ENCODE measurements at places on chromosomes 2 and 18.

- DNase-seq, result no peak
These were observed 78.8 kb downstream of the VWC2L start for GRCh38 chr2:214489702-214490101.

- no peak for DNase-seq
These were observed 244.9 kb upstream of the CXCR4 start for GRCh38 chr2:136362676-136363390.

DNA sequence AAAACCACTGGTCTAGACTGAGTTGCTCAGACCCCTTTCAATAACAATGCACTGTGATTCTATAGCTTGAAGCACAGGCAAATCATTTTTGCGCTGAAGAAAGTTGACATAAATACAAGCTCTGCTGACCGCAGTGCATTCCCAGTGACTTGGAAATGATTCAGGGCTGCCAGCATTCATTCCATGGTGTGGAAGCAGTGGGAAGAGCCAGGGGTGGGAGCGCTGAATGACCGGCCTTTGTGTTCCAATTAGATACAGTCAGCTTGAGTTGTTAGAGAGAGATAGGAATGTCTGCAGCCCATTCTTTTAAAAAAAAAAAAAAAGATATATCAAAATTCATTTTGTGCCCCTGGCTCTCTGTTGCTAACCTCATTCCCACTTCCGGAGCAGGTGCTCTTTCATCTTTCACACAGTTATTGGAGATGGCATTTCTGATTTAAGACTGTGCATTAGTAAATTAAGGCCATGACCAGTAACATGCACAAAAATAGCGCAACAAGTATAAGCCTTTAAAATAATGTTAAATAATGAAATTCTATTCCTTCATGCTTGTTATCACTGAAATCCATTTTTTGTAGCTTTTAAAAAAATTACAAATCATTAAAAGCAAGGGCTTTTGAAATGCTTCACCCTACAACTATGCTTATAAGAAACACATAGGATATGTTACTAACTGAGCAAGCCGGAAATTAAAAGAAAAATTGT is 59.4 kb upstream of the CTLA4 start:
- no peak for DNase-seq

GRCh38 chr2:16393500-16394071 is 272.0 kb downstream of the CYRIA start:
- DNase-seq, result no peak

DNA sequence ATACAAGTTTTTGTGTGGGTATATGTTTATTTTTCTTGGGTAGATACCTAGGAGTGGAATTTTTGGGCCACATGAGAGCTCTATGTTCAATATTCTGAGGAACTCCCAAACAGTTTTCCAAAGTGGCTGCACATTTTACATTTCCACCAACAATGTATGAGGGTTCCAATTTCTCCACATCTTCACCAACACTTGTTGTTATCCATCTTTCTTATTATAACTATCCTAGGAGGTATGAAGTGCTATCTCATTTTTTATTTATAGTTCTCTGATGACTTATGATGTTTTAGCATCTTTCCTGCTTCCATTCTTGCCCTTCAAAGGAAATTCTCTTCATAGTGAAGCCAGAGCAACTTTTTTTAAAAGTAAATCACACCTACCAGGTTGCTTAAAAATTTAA is 8.7 kb downstream of the PGAP1 start:
- DNase-seq, result no peak

DNA sequence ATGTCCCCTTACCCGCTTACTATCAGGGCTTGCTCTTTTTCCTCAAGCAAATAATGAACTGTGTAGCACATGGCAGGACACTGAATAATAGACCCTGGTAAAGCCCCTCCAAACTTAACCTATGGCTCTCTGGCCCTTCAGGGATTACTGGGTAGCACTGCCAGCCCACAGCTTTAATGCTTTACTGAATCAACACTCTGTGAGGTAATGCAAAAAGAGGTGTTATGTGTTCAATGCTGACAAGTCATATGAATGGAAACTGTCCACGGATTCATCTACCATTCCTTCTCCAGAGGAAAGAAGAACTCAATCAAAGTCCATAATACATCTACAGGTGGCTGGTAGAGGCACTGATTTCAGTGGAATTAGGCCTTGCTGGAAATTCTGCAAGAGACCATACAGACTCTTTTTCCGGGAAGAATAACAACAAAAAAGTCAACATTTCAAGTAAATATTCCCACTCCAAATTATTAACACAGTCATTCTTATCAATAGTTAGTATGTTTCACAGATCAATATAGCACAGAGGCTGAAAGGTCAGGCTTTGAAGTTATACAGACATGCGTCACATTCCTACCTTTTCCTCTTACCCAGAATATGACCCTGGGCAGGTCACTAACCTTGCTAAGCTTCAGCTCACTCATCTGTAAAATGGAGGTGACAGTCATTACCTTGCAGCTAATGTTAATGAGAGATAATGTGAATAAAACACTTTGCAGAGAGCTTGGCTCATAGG is 13.8 kb upstream of the MYOM1 start:
- DNase-seq, result no peak

DNA sequence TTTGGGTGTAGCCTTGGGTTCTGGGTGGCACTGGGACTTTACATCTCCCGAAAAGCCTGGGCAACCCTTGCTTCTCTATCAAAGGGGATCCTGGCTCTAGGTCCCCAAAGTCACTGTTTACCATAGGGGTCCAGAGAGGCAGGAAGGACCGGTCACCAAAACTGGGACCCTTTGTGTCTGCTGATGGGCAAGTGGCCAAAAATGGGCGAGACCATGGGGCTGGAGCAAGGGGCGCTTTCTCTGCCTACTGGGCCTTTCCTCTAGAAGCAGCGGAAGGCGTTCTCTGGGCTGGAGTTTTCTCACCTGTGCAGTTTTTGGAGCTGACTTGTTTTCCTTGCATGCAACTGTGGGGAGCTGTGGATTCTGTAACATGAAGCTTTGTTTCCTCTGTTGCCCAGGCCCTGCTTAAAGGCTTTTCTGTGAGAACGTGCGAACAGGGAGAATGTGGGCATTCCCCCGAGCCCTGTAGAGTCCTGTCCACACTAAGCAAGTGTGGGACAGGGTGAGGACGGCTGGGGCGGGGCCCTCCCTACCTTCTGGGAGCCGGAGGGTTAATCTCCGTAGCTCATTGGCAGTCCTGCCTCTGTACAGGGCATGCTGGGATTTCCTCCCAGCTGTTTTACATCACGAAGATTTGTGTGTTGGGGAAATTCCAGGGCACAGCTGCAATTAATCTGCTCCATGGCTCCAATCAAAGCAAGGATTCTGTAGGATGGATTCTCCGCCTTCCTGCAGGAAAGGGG is 50.2 kb downstream of the TGOLN2 start:
- no peak for DNase-seq

DNA sequence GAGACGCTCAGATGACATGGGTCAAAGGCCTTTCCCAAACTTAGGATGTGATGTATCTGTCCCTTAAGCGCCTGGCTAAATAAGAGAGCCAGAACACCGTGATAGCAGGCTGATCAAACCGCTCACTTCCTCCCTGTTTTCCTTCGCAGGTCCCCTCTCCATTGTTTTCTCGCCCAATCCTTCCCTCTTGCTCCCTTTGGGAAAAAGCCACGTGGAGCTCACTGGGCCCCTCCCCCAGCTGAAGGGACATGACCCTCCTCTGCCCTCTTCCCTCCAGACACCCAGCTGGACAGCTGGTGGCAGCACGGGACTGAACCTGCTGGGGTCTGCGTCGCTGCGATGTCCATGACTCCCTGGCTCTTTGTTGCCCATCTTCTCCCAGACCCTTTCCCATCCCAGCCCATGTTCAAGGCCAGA is 201.7 kb downstream of the TNS1 start:
- DNase-seq, result no peak

- no peak for DNase-seq
These were observed 8.8 kb downstream of the PELI1 start for GRCh38 chr2:64135421-64135820.

GRCh38 chr18:59686260-59686659 is 11.0 kb downstream of the CCBE1 start:
- DNase-seq, result no peak

DNA sequence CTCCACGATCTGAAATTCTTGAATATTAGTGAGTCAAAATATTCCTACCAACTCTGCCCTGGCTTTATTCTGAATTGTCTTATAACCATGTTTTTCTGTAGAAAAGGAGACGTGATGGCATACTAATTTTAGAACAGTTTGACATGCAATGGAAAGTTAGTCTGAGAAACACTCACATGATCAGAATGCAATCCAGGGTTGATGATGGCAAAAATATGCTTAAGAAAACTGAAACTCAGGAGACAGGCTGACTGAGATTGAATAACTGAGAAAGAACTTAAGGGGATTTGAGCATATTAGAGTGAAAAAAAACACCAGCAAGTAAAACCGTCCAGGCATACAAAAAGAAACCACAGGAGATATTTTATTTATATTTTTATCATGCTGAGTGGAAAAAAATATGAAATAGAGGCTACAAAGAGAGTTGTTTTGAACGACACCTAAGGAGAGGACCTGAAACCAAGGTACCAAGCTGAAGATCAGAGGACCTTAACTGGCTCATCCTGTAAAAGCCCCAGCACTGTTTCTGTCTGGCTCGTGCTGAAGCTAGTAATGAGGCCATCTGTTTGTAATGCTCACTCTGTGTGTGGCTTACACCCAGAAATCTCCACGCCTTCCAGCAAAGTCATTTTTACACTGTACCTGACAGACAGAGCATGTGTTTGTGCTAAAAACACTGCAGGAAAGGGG is 437.2 kb upstream of the PKDCC start:
- DNase-seq, result no peak

Measured in HEK293T (cell line).